ENCODE measurements at places on chromosomes 5 and 9.

DNA sequence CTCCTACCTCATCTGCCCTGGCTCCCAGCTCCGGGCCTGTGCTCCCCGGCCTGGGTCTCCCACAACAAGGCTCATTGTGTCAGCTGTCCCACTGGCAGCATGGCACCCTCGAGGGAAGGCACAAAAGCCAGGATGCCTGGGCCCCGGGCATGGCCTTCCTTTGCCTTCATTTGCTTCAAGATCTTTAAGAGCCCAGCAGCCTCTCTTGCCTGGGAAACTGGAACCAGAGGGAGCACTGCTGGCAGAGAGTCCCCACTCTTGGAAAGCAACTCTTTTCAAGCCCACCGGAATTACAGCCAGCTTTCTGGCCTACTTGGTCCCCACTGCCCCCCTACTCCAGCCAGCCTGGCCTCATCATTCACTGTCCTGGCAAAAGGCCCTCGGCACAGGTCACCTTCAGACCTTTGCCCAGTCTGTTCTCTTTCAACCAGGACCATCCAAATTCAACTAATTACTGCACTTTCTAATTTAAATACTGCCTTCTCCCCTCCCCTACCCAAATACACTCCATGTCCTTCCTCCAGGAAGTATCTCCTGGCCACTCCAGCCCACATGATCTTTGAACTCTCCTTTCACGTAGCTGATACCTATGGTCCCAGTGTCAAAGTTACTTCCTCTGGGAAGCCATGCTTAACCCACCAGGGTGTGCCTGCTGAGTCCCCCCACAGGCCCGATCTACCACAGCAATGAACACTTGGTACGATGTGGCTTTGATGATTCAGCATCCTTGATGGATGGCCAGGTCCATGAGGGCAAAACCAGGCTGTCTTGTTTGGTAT, 8.9 kb downstream of the ZER1 start:
- DNase-seq, result no peak

GRCh38 chr9:87211669-87212068, 264.4 kb upstream of the GAS1 start:
- no peak for DNase-seq

DNA sequence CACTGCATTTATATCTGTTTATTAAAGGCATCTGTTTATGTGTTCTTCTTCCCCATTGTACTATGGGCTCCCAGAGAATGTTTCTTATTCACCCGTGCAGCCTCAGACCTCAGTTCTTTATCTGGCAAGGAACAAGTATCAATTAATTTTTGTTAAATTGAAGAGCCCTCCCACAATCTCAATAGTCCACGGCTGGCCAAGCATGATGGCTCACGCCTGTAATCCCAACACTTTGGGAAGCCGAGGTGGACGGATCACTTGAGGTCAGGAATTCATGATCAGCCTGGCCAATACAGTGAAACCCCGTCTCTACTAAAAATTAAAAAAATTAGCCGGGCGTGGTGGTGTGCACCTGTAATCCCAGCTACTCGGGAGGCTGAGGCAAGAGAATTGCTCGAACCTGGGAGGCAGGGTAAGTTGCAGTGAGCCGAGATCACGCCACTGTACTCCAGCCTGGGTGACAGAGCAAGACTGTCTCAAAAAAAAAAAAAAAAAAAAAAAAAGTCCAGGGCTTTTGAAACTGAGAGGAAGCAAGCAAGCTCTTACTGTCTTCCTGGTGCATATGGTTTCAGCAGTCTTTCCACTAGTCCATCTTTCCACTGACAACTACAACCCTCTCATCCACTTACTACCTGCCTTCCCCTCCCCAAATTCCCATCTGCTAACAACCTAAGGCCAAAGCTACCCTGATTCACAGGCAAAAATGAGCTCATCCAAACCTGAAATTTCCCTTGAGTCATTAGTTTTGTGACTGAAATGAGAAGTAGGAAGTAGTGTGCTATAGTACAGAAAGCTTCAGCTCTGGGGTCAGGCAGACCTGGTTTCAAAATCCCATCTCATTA, 2.3 kb upstream of the HK3 start:
- peak; percentile 30 for DNase-seq

DNA sequence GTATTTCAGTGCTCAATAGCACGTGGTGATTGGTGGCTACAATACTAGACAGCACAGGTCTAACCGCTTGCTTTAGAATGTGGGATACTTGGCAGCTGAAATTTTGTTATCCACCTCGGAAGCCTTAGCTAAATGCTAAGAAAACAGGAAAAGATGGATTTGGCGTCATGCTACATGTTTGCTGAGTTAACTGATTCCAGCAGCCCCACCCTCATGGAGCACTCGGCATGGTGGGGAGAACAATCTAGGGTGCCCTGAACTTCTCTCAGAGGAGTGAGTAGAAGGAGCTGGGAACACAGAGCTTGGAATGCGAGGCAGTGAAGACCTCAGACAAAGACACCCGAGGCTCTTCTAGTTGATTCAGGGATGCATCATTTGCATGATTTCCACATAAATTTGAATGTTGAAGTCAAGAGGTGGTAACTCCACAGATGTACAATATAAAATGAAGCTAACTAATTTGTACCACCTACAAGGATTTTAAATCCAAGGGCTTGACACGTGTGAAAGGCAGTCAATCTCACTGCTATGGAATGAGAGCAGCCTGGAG, 145.1 kb upstream of the FSTL4 start:
- DNase-seq, result no peak

GRCh38 chr5:36300927-36301540, 668 bp downstream of the RANBP3L start:
- no peak for DNase-seq

DNA sequence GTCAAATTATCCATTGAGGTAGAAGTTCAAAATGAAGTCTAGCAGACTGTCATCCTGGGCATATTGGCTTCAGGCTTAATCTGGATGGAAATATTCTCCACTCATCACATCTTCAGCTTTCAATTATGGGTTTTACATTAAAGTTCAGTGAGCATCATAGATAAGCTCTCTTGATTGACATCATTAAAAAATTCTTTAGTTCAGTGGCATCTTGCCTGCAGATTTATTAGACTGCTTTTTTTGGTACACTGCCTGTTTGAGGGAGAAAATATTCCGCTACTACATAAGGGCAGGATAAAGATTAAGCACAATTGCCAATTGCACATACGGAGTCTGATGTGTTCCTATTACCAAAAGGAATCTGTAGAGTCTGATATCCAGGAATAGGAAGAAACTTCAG, 2353.8 kb downstream of the MAT2B start:
- no peak for DNase-seq

DNA sequence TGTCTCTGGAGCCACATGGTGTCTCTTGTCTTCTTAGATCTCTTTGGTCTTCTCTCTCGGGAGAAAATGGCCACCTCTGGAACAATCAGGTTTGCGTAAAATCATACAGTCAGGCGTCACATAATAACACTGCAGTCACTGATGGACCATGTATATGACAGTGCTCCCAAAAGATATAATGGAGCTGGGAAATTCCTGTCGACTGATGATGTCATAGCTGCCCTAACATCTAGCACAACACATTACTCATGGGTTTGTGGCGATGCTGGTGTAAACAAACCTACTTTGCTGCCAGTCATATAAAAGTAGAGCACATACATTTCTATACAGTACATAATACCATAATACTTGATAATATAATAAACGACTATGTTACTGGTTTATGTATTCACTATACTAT, 30.1 kb upstream of the RAI14 start:
- DNase-seq, result no peak

DNA sequence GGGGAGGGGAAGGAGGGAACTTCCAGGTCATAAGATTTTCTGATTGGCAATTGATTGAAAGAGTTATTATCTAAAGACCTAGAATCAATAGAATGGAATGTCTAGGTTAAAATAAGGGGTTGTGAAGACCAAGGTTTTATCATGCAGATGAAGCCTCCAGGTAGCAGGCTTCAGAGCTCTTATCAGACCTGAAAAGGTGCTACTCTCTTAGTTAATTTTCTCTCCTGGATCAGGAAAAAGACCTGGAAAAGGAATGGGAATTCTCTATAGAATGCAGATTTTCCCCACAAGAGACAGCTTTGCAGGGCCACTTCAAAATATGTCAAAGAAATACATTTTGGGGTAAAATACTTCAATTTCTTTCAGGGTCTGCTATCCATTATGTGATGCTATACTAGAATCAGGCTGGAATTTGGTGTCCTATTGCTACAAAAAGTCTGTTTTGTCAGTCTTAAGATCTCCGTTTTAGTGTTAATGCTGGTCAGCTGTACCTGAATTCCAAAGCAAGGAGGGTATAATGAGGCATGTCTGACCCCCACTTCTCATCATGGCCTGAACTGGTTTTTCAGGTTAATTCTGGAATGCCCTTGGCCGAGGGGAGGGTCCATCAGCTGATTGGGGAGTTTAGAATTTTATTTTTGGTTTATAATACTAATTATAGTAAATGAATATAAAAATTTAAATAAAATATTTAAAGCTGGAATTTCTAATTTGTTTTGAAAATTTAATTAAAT, 16.6 kb upstream of the STOM start:
- DNase-seq, result no peak

DNA sequence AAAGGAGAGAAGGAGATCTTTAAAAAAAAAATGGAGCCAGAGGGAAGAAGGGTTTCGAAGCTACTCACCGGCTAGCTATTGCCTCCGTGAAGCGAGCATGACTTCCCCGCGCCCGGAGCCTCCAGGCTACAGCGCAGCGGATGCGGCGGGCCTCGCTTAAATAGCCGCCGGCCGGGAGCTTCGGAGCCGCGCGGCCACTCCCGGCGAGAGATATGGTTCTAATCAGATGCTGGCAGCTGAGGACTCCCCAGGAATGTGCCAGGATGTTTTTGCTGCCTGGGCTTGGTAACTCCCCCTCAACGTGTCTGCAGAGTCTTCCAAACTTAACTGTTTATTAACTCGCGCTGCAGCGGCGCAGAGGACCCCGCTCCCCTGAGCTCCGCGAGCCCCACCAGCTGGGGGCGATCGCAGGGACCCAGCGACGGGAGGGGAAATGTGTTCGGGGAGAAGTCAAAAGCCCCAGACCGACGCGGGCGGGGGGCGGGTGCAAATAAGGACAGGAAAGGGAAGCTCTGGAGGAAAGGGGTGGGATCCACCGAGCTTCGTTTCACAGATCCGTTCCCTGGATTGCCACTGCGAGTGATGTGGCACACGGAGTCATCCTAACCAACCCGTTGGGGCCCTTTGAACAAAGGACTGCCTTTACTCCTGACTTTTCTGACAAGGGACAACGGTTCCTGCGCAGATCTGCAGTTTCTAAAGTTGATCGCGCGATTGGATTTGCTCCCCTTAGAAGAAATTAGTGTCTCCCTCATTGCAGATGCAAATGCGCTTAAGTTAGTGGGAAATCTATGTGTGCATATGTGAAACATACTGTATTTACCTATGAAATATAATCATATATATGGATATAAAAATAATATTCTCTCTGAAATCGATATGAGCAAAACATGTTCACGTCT, at the start of gene DAB2:
DAB2 (minus strand) TSS at position 245 of the 902 bp plus-strand sequence. CDS start 30,660 bp downstream, outside the sequence.
- no peak for DNase-seq

DNA sequence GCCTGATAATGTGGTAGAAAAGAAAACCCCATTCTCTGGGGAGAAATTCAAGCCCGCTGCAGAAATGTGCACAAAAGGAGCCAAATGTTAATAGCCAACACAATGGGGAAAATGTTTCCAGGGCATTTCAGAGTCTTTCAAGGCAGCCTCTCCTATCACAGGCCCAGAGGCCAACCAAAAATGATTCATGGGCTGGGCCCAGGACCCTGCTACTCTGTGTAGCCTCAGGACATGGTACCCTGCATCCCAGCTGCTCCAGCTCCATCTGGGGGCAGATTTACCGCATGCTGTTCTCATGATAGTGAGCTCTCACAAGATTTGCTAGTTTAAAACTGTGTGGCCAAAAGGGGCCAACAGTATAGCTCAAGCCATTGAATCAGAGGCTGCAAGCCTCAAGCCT, 41.1 kb downstream of the RAPGEF6 start:
- DNase-seq, result no peak

DNA sequence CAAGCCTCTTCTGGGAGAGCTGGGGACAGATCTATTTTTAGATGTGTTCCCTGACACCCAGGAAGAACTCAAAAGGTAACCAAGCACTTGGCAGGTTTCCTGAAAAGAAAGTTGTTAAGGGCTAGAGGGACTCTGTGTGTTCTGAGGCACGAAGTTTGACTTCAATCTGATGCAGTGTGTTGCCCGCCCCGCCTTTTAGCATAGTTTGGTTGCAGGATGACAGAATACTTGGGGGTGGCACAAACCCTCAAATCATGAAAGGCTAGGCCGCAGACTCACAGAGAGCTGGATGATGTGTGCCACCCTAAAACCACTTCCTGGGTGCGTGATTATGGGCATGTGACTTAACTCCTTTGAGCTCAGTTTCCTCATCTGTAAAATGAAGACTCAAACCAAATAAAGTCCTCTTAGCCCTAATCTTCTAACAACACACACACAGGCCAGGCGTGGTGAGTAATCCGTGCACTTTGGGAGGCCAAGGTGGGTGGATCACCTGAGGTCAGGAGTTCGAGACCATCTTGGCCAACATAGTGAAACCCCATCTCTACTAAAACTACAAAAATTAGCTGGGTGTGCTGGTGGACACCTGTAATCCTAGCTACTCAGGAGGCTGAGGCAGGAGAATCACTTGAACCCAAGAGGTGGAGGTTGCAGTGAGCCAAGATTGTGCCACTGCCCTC, 12.8 kb upstream of the NDFIP1 start:
- no peak for DNase-seq

- no peak for DNase-seq
These were observed 41.3 kb upstream of the CEP72 start for GRCh38 chr5:570886-571285.

- no peak for DNase-seq
These were observed 1.6 kb upstream of the OXCT1 start for GRCh38 chr5:41871852-41872251.

- DNase-seq, result no peak
These were observed 99.8 kb downstream of the RALGPS1 start for GRCh38 chr9:127014216-127014909.

GRCh38 chr5:34854459-34855174, 15.7 kb downstream of the TTC23L start:
- DNase-seq, result no peak

GRCh38 chr5:132455614-132456115, 34.9 kb downstream of the IRF1 start:
- no peak for DNase-seq

DNA sequence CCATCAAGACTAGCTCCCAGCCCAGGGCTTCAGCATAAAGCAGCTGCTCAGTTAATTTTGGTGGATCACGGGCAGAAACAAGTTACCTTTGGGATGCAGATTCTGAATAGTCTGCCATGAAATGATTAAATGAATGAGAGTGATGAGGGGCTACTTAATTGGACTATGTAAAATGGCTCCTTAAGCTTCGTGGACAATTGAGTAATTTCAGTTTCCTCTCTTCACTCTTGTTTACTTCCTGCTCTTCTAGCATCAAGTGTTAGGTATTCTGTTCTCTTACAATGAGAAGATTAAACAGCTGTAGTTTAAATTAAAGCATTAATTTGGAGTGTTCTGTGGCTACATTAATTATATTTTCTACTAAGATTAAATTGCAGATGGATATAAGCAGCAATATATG, 28.1 kb downstream of the PIK3R1 start:
- no peak for DNase-seq

GRCh38 chr9:94213511-94214124, 45.5 kb upstream of the ZNF169 start:
- peak; percentile 46 for DNase-seq

GRCh38 chr5:179732412-179732917, at the start of gene MAML1:
MAML1 (plus strand) TSS chr5:179732822; CDS start chr5:179733113, 291 bp downstream.
- DNase-seq, result peak; percentile 98

Measured in GF-D8 (cell line).